Gastroesophageal sphincter (tissue), 4 donors: ENCODE measurements at places on chromosomes 12 and 14. TPM values are rescaled to one million over a fixed set of nuclear protein-coding genes. Genes with fewer than 3 reads are reported as not detected.

The CCDC60 gene
- total RNA-seq: 0.40 TPM

The SERPINA4 gene
- total RNA-seq: not detected

- no peak overlapping the region for H3K4me3 ChIP-seq
- H3K27me3 ChIP-seq: no peaks in the 10 kb centered on the region
- ATAC-seq: no peak
- H3K4me1 ChIP-seq: no peaks in the 10 kb centered on the region
- H3K36me3 ChIP-seq: no peaks in the 10 kb centered on the region
Observed at GRCh38 chr12:99157946-99158345, 489.6 kb upstream of the GARIN6 start.

DNA sequence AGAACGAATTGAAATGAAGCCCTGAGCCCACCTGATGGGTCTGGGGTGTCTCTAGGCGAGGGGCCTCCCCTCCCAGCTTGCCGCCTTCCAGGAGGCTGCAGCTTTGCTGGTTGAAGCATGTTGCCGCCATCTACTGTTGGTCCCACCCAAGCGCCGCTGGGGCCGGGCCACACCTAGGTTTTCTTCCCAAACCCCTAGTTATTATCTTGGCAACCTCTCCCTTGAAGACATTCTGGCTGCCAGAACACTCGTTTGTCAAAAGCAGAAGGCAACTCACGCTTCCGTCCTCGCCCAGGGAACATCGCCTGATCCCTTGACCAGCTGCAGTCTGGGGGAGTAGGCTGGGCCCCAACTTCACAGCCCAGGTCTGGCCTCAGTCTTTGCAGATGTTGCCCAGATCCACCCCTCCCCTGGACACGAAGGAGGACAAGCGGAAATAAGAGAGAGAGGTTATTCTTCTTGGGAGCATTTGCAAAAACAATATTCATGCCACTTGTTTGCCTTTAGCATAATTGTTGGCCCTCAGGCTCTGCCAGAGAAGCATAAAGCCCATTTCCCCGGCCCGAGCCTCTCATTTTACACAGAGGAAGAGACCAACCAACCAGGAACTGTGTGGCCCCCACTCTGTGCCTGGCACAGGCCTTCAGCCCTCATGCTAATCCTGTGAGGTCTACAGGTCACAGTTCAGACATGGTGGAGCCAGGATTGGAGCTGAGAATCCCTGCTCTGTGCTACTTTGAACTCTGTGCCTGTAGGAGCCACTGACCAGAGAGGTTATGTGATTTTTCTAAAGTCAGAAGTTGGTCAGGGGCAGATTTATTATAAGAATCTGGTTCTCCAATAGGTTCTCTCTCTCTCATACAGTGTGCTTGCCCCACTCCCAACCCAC, 6.8 kb downstream of the EMP1 start:
- H3K4me3 ChIP-seq: peak overlapping the region; percentile 16
- no peaks in the 10 kb centered on the region for H3K36me3 ChIP-seq
- peaks cover 29% of the 10 kb centered on the region for H3K27me3 ChIP-seq
- H3K4me1 ChIP-seq: peaks cover 92% of the 10 kb centered on the region
- peak; percentile 59 for ATAC-seq

DNA sequence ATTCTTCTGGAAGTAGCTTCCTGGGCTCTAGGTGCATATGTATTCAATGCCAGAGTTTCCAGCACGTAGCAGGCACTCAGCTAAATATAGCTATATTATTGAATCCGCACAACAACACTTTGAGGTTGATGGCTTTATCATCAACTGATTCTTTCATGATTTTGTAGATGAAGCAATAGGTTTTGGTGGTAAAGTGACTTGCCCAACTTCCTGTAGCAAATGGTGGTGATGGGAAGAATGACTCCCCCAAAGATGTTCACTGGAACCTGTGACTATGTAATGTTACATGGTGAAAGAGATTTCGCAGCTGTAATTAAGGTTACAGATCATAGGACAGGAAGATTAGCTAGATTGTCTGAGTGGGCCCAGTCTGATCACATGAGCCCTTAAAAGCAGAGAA, 3.2 kb downstream of the TDRD9 start:
- no peaks in the 10 kb centered on the region for H3K4me1 ChIP-seq
- peaks cover 25% of the 10 kb centered on the region for H3K27me3 ChIP-seq
- no peak for ATAC-seq

DNA sequence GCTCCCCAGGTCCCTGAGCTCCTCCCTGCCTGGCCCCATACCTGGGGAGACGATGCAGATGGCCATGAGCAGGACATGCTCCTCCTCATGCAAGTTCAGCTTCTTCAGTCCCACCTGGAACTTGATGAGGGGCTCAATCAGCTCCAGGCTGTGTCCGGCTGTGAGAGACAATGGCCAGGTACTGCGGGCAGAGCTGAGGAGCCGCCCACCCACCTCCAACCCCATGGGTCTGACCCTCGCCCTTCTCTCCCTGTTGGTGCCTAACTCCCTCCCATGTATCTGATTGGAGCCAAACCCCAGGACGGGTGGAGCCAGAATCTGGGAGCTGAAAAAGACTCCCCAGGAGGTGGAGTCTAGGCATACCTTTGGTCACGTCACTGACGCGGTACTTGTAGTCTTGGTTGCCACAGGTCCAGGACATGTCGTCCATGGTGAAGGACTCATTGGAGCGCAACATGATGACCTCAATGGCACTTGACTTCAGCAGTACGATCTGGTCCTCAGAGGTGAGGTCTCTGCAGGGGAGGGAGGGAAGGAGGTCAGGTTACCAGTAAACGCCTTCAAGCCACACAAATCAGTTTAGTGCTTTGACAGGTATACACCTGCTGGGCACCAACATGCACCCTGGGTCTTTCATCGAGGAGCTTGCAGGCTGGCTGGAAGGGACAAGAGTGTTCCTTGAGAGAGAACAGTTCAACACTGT, 26.7 kb upstream of the HDAC7 start:
- no peaks in the 10 kb centered on the region for H3K4me1 ChIP-seq
- no peaks in the 10 kb centered on the region for H3K36me3 ChIP-seq
- peaks cover 6% of the 10 kb centered on the region for H3K27me3 ChIP-seq
- ATAC-seq: no peak
- H3K27ac ChIP-seq: no peak overlapping the region

DNA sequence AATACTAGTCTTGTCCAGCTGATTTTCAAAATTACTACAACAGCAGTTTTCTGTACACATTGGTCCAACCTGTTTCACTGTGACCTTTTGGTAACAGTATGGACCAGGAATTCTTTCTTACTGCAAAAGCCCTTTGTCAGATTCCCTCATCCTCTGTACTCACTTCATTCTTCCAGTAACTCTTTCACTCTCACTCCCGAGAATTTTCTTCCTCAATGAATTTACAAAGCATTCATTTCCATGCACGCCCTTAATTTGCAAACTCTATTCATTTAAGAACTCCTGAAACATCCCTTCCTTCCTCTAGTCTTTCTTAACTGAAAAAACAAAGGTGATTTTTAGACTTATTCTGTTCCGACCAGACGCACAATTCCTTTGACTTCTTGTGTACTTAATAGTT, 238.2 kb downstream of the NELL2 start:
- H3K36me3 ChIP-seq: no peaks in the 10 kb centered on the region
- no peak overlapping the region for H3K27ac ChIP-seq
- H3K27me3 ChIP-seq: no peaks in the 10 kb centered on the region
- no peak overlapping the region for H3K4me3 ChIP-seq
- H3K4me1 ChIP-seq: no peaks in the 10 kb centered on the region

The ESRRB gene
- not detected for total RNA-seq

The RFX4 gene
- total RNA-seq: not detected

The SLC5A8 gene
- total RNA-seq: not detected

DNA sequence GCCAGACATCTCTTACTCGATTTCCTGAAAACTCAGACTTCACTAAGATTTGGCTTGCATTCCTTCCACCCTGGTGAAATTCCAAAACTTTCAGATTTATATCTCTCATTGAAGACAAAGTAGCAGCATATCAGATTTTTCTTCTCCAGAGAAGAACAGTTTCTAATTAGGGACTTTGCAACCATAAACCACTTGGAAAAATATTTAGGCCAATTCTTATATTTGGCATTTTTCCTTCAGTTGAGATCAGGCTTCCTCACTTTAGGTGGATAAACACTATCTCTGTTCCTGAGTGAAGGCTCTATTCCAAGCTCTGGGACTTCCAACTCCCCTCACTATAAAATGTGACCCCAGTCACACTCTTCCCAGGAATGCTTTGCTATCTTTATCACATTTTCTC, 1434.3 kb upstream of the FLRT2 start:
- no peak for ATAC-seq
- H3K4me3 ChIP-seq: no peak overlapping the region
- no peaks in the 10 kb centered on the region for H3K27me3 ChIP-seq
- H3K27ac ChIP-seq: no peak overlapping the region

GRCh38 chr14:89576960-89577359, 159.9 kb upstream of the FOXN3 start:
- no peaks in the 10 kb centered on the region for H3K27me3 ChIP-seq
- H3K36me3 ChIP-seq: no peaks in the 10 kb centered on the region
- peak overlapping the region; percentile 23 for H3K27ac ChIP-seq
- H3K4me1 ChIP-seq: no peaks in the 10 kb centered on the region
- no peak overlapping the region for H3K4me3 ChIP-seq

DNA sequence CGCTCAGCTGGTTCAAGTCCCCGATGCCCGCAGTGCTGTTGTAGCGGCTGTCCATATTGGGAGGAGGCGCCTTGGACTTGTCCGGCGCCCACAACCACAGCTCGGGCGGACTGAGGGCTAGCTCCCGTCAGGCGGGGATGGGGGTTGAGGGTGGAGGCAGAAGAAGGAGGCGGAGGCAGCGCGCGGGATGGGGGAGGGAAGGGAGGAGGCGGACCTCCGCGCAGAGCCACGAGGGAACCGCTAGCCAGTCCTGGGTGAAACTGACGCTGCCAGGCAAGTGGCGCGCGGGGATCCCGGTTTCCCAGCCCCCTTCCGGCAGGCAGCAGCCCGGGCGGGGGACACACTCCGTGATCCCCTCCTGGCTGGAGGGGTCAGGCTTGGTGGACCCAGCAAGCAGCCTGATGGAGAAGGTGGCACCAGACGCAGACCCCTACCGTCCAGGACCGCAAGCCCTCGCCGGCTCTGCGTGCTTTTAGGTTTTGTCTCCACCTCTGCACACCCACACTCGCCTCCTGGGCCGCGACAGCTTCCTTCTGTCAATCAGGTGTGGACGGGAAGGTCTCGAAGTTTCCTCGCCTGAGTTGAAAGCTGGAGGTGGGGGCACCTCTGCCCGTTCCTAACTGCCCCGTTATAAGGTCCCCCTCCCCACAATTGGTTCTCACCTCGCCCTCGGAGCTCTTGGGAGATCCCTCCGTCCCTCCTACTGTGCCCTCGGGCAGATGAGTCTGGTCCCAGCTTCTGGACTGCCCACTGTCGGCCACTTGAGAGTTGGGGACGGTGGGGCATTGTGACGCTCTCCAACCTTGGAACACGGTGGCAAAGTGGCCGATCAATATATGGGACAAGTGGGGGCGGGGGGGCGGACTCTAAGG, at the start of gene CPNE8:
Gene CPNE8 (minus strand): TSS at position 112 of the 872 bp plus-strand sequence. CDS start 57 bp downstream, at position 55.
- H3K36me3 ChIP-seq: no peaks in the 10 kb centered on the region
- H3K4me1 ChIP-seq: peaks cover 41% of the 10 kb centered on the region
- ATAC-seq: peak; percentile 88
- H3K27ac ChIP-seq: peak within 1 kb of the TSS; percentile 93
- peak within 1 kb of the TSS; percentile 79 for H3K4me3 ChIP-seq

The AMN gene
- not detected for total RNA-seq

The TOMM20L gene
- not detected for total RNA-seq

DNA sequence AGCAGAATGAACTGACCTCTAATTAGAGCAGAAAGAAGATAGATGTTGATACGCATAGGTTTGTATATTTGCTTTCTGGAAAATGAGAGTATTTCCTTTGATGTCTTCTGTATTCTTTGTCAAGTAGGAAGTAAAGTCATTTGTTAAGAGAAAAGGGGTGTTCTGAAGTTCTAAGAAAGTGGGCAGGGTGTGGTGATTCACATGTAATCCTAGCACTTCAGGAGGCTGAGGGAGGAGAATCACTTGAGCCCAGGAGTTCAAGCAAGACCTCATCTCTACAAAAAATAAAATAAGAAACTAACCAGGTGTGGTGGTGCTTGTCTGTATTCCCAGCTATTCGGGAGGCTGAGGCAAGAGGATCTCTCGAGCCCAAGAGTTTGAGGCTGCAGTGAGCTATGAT, 2.8 kb downstream of the RHNO1 start:
- ATAC-seq: no peak
- H3K27ac ChIP-seq: no peak overlapping the region
- no peaks in the 10 kb centered on the region for H3K27me3 ChIP-seq
- H3K36me3 ChIP-seq: no peaks in the 10 kb centered on the region
- H3K4me3 ChIP-seq: no peak overlapping the region

- peaks cover 8% of the 10 kb centered on the region for H3K27me3 ChIP-seq
- no peak overlapping the region for H3K27ac ChIP-seq
- no peak for ATAC-seq
- H3K4me3 ChIP-seq: no peak overlapping the region
- H3K4me1 ChIP-seq: no peaks in the 10 kb centered on the region
Observed at GRCh38 chr14:47662466-47662865, 12.9 kb downstream of the MDGA2 start.

GRCh38 chr12:49335955-49336644, 888 bp downstream of the C1QL4 start:
- no peak overlapping the region for H3K27ac ChIP-seq
- no peak for ATAC-seq
- peaks cover 32% of the 10 kb centered on the region for H3K4me1 ChIP-seq

DNA sequence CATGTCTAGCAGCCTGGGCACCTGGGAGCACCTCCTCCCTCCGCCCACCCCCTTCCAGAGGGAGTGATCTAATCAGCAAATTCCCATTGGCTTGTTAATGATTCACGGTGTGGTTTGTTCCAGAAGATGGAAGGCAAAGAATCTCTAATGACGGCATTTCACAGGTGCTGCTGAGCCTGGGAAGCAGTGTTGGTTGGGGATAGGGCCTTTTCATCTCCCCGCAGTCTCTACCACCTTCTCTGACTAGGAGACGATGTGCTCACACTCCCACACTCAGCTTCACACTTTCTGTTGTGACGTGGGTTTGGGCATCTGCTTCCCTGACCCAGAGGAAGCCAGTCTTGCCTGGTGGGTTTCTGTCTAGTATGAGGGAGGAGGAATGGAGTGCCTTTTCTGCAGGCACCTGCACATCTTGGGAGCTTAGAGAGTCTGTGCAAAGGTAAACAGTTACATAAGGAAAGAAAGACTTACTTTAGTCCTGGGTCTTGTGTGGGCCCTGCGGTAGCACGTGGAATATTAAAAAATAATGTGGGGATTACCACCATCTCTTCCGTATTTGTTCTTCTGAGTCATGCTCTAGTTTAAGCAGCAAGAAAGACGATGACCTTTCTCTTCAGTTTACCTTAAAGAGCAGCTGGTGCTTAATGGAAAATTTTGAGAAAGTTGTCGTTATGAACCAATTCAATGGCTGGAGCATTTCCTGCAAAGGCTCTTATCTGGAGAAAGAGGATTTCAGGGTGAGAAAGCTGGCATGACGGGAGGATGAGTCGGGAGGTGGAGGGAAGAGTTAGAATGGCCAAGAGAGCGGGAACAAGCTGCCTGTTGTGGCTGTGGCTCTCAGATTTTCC, 70.6 kb upstream of the ARHGAP5 start:
- H3K27me3 ChIP-seq: no peaks in the 10 kb centered on the region
- no peaks in the 10 kb centered on the region for H3K4me1 ChIP-seq
- H3K36me3 ChIP-seq: no peaks in the 10 kb centered on the region
- no peak overlapping the region for H3K4me3 ChIP-seq
- no peak for ATAC-seq
- H3K27ac ChIP-seq: no peak overlapping the region

The NAA30 gene
- 22.1 TPM for total RNA-seq
